ENCODE measurements at places on chromosomes 11 and 22.
A peak's percentile ranks its signal among the peaks of the same experiment; 100 is the strongest.

DNA sequence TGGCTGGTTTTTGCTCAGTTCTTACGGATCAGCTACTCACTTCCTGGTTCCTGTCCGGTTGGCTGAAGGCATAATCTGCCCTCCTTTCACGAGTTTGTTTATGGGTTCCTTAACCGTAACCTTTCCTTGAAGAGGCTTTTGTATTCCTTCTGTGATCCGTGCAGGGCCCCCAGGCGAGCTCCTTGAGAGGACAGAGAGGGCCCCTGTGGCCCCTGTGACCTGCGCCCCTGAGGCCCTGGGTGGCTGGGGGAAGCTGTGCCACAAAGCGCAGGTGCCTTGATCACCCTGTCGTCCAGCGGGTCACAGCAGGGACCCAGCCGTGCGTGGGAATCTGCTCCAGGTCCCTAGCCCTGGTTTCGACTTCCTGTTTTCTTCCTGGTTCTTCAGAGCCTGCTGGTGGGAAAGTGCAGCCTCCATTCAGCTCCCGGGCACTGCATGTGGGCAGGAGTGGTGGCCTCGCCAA is 27.8 kb upstream of the FADD start:
- DNase-seq, result no peak

- no peak for DNase-seq
Observed at GRCh38 chr11:6307876-6308275, 12.4 kb downstream of the CAVIN3 start.

- DNase-seq, result peak; percentile 58
Observed at GRCh38 chr11:128835741-128836430, 31.2 kb downstream of the KCNJ1 start.

- no peak for DNase-seq
Observed at GRCh38 chr11:123510579-123510905, 80.5 kb downstream of the GRAMD1B start.

- DNase-seq, result no peak
Observed at GRCh38 chr11:67494371-67495233, 10.6 kb downstream of the PITPNM1 start.
